Omental fat pad (tissue), 4 donors: ENCODE measurements at places on chromosomes 4 and X.

DNA sequence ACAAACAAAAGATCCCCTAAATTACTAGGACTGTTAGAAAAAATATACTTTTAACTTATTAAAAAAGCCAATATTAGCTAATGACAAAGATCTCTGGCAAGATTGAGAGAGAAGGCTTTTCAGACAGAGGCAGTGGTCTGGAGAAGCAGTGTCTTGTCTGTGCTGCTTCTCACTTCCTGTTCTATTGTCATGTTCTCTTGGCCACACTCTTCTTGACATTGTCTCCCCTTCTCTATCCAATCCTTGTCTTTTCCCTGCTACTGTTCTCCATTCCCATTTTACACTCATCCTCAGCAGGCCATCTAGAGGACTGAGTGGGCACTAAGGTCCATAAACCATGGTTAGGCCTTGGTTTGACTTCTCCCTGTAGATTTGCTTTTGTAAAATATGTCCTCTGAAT is 14.0 kb upstream of the TAPT1 start:
- no peak for DNase-seq

GRCh38 chrX:17584248-17584681 is 153.0 kb upstream of the SCML1 start:
- DNase-seq, result no peak

DNA sequence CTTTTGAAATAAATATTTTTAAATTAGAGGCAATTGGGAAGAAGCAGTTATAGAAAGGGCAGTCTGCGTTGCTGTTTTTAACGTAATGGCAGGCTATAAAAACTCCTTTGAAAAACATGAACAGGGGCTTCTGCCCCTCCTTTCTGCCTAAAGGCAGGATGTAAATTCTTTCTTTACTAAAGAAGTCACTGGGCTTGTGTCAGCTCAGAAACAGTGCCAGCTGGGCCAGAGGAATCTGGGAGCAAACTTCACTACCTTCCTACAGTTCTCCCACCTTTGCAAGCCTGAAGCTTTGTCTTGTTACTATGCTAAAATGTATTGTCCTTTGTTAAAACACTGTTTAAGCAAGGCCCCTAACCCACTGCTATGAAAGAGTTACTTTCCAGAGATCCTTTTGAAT is 1664.8 kb downstream of the RPA4 start:
- DNase-seq, result no peak

- DNase-seq, result no peak
Observed at GRCh38 chrX:2618516-2618915, 72.6 kb upstream of the CD99 start.

DNA sequence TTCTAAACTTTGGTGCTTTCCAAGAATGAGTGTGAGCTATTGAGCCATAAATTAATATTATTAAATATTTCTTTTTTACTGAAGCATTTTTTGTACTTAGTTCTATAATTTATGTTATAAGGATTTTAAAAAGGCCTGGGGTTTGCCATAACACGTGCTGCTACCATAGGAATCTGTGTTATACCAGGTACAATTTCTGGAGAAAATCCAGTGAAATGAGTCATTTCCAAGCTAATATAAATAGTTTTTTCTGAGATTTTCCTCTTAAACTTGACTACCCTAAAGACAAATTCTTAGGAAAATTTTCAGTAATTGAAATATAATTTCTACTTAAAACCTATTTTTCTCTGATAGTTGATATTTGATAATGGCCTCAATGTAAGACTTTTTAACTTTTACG is 130.8 kb downstream of the TLL1 start:
- no peak for DNase-seq
